ENCODE measurements at places on chromosomes 2 and 18. TPM values are rescaled to one million over a fixed set of nuclear protein-coding genes. Genes with fewer than 3 reads are reported as not detected.

- H3K4me3 ChIP-seq: peak overlapping the region; percentile 23
- H3K27me3 ChIP-seq: no peaks in the 10 kb centered on the region
- no peak for DNase-seq
- peak overlapping the region; percentile 85 for H3K27ac ChIP-seq
Measured at GRCh38 chr18:21682371-21683051, 22.1 kb downstream of the ABHD3 start.

DNA sequence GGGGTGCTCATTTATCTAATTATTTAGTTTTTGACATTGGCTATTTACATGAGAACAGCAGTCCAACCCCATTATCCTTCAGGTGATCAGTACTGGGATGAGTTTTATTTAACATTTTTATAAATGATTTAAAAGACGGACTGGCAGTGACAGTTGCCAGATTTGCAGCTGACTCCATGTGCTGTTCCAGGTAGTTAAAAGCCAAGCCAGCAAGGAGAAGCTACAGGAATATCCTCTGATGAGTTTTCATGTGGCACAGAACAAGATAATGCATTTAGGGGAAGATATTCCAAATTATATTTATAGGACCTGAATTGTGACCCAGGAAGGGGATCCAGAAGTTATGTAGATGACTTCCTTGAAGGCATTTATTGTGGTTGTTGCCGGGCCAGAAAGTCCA, 210.0 kb downstream of the MCFD2 start:
- H3K27me3 ChIP-seq: no peaks in the 10 kb centered on the region
- no peaks in the 10 kb centered on the region for H3K36me3 ChIP-seq
- no peak overlapping the region for H3K4me3 ChIP-seq
- peaks cover 30% of the 10 kb centered on the region for H3K4me1 ChIP-seq

The CAVIN2 gene
- 76.9 TPM for total RNA-seq

GRCh38 chr2:143528021-143528420, 398.8 kb downstream of the ARHGAP15 start:
- H3K27me3 ChIP-seq: no peaks in the 10 kb centered on the region
- no peak overlapping the region for H3K27ac ChIP-seq
- no peaks in the 10 kb centered on the region for H3K4me1 ChIP-seq
- DNase-seq: no peak
- H3K36me3 ChIP-seq: no peaks in the 10 kb centered on the region
- H3K4me3 ChIP-seq: no peak overlapping the region

The CPO gene
- total RNA-seq: 0.20 TPM

All from left lung (tissue), 14 donors.